Dermis blood vessel endothelial cell (primary cell): ENCODE measurements at places on chromosomes 7 and 10. TPM values are rescaled to one million over a fixed set of nuclear protein-coding genes. Genes with fewer than 3 reads are reported as not detected.

GRCh38 chr7:116906391-116906790 lies 44.0 kb downstream of the CAPZA2 start:
- no peak for DNase-seq

- DNase-seq, result no peak
Measured at GRCh38 chr10:103850572-103850895, 4.8 kb downstream of the SH3PXD2A start.

- DNase-seq, result no peak
Measured at GRCh38 chr10:119049361-119049760, 19.8 kb downstream of the NANOS1 start.

- DNase-seq, result peak; percentile 96
Measured at GRCh38 chr10:35218339-35218955, 91.8 kb downstream of the CREM start.

The ZPBP gene
- total RNA-seq, result not detected in 2 replicates
